HCEC 1CT (cell line): ENCODE measurements at places on chromosomes 12 and 14.
A peak's percentile ranks its signal among the peaks of the same experiment; 100 is the strongest.

- peak; percentile 99 for DNase-seq
Measured at GRCh38 chr12:51371295-51371953, 19.8 kb downstream of the GALNT6 start.

DNA sequence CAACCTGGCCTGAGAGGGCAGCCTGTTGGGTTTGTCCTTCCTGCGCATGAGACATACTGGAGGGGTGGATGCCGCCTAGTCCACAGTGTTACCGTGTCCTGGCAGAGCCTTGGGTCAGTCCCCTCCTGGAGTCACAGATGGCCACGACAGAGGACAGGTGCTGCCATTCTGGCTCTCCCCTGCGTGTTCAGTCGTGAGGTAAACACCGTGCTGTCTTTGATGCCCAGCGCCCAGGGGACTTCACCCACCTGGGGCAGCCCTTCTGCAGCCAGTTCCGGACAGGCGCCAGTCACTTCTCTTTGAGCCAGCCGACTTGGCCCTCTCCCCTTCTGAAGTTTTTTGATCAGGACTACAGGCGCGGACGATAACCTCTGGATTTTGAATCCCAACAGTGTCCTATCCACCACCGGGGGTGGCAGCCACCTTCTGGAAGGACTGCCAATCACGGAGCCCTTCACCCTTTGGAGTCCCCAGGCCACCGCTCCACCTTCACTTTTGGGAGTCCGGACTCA lies 933.0 kb downstream of the DIO2 start:
- no peak for DNase-seq

DNA sequence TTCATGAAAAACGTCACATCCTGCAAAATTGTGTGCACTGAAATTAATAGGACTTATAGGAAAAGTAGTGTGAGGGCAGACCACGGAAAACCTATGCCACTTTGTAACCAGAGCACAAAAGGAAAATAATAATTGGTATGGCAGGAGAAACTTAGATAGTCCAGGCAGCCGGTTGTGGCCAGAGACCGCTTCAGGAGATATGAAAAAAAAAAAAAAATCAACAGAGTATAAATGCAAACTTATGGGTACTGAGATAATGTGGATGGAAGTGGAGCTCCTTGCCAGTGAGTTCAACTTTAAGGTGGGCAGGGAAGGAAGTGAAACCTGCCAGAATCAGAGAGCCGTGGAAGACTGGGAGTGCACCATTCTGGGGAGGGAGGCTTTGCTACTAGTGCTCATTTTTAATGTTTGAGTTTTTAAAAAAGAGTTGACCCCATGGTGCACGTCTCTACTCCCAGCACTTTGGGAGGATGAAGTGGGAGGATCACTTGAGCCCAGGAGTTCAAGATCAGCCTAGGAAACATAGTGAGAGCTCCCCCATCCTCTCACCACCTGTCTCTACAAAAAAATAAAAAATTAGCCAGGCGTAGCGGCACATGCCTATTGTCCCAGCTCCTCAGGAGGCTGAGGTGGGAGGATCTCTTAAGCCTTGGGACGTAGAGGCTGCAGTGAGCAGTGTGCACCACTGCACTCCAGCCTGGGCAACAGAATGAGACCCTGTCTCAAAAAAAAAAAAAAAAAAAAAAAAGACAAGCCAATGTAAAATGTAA lies 34.3 kb upstream of the METAP2 start:
- DNase-seq, result no peak

DNA sequence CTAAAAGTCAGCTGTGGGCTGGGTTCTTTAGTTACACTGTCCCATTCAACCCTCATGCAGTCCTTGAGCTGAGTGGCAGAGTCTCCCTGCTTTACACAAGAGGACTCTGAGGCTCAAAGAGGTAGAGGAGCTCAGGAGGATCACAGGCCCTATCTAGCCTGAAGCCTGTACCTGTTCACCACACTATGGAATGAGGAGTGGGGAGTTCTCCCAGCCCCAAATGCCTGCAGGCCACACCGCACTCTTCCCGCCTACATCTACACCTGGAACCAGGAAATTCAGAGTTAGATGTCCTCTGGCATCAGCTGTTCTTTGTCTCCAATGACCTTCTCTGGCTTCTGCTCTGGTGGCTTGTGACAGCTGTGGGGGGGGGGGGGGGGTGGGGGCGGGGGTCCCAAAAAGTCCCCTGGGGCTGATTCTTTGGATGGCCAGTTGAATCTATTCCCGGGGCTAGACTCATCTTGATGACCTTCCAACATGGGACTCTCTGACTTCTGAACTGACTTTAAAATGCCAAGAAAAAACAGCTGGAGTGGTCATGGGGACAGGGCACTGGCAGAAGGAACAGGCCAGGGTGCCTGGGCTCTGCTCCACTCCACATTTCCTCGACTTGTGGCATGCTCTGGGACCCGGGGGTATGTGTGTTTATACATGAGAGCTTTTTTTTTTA lies 30.6 kb downstream of the RIN3 start:
- DNase-seq, result no peak

DNA sequence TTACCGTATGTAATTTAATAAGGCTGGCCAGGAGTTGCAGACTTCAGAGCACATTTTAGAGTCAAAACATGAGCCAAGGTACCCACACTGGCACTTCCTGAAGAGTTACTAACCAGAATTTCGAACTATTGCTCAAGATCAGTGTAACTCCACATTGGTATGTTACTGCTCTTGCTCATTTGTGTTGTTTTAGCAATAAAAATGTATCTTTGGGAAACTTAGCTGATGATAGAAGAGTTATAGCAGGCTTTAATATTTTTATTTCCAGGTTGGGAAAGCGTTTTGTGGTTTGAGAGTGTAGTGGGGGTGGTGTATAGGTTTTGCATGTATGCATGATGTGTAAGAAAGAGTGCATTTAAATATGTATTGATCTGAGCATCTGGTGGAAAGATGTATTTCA lies 96.6 kb downstream of the SCN8A start:
- DNase-seq, result peak; percentile 76

DNA sequence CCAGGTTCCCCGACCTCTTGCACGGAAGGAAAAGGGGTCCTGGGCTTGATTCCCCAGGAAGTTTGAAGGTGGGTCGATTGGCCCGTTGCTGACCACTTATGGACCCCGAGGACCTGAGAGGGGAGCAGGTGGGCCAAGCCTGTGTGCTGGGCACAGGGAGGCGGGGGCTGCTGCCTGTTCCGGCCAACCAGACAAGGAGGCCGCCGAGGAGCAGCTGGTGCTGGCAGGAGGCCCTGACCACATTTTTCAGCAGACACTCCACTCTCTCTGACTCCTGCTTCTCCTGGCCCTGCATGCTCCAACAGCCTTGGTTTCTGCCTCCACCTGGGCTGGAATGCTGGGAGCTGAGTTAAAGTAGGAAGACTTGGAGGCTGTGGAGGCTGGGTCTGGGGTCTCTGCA lies 42.8 kb downstream of the NOS1 start:
- DNase-seq, result no peak

DNA sequence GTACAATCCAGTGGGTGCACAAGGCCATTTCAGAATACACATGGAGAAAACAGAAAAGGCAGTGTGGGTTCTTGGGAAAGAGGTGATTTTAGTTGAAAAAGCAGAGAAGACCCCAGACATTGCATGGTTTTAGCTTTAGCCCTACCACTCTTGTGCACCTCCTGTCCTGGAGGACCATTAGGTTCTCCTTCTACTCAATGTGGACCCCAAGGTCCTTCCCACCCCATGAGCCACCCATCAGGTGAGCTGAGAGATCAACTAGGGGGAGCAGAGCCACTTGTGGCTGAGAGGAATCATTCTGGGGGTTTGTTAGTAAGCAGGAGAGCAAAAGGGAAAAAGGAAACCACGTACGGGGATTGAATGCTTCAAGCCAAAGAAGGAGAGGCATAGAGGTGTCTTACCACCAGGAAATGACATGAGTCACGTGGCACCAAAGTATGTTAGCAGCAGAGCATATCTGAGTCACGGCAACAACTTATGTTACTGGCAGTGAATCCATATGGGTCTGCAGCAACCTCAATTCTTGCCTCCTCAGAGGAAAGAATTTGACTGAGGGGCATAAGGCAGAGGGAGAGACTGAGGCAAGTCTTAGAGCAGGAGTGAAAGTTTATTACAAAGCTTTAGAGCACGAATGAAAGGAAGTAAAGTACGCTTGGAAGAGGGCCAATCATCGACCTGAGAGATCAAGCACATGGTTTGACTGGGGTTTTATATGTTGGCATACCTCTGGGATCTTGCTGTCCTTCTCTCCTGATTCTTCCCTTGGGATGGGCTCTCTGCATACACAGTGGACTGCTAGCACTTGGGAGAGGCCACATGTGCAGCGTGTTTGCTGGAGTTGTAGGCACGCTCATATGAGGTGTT lies 73.9 kb downstream of the HSD17B6 start:
- peak; percentile 78 for DNase-seq

GRCh38 chr12:40001406-40001805 lies 104.5 kb downstream of the SLC2A13 start:
- no peak for DNase-seq

- no peak for DNase-seq
Measured at GRCh38 chr14:40362856-40363255, 930.6 kb upstream of the FBXO33 start.

- DNase-seq, result no peak
Measured at GRCh38 chr12:114809097-114809496, 125.1 kb upstream of the TBX3 start.

DNA sequence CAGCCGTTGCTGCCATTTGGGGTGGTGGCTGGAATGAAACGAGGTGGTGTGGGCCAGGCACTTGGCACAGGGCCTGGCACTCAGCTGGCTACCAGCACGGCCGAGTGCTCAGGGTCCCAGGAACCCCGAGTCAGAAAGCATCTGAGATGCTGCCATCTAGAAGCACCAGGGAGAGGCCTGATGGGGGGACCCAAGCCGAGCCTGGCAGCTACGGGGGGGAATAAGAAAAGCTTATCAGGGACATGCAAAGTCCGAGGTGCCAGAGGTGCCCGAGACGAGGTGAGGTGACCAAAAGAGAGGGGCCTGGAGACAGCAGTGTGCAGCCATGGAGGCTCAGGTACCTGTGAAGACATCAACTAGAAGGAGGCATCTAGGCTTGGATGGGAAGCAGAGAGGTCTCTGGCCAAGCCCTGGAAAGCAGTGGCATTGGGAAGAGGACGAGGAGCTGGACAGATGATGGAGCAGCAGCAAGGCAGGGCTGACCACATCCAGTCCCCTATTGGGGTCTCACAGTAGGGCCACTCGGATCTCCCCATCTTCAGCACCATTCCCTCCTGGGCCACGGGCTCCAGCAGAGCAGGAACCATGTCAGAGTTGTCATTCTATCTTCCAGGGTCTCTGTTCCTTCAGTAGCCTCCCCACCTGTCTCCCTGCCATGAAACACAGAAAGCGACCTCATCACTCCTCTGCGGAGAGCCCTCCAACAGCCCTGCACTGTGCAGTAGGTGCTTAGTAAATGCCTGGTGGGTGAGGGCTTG lies 59.3 kb upstream of the DIO3 start:
- no peak for DNase-seq

DNA sequence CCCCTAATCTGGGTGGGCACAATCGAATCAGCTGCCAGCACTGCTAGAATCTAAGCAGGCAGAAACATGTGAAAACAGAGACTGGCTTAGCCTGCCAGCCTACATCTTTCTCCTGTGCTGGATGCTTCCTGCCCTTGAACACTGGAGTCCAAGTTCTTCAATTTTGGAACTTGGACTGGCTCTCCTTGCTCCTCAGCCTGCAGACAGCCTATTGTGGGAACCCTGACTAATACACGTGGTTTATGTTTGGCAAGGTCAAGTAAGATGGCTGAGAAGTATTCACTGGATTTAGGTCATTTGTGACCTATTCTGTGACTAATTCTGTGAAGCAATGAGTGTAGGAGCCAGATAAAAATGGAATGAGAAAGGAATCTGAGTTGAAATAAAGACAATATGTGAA lies 11.0 kb downstream of the GPR135 start:
- DNase-seq, result peak; percentile 94

GRCh38 chr14:95420060-95420459 lies 96.4 kb downstream of the SYNE3 start:
- no peak for DNase-seq

GRCh38 chr14:99524091-99524661 lies 43.0 kb downstream of the CCNK start:
- no peak for DNase-seq

DNA sequence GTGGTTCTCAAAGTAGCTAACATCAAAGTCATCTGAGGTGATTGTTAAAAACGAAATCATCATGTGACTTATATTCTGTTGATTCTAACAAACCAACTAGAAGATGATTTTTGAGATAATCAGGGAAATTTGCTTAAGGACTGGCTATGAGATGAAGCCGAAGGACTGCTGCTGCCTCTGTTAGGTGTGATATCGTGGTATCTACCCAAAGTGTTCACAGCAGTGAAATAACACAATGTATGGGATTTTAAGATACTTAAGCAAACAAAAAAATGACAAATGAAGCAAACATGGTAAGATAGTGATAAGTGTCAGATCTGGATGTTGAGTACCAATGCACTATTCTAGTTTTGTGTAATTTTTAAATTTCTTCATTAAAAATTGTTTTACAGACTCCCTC lies 59.1 kb downstream of the GXYLT1 start:
- no peak for DNase-seq

DNA sequence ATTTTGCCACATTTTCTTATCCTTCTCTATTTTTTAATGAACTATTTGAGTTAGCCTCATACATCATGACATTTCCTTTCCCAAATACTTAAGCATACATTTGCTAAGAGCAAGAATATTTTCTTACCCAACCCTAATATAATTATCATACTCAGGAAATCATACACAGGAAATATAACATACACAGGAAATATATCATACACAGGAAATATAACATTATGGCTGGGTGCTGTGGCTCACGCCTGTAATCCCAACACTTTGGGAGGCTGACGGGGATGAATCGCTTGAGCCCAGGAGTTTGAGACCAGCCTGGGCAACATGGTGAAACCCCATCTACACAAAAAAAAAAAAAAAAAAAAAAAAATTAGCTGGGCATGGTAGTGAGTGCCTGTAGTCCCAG lies 4.9 kb downstream of the NCKAP1L start:
- DNase-seq, result peak; percentile 23

GRCh38 chr14:64688811-64689281 lies 15.4 kb upstream of the PLEKHG3 start:
- DNase-seq, result no peak

GRCh38 chr12:72035625-72036024 lies 97.0 kb downstream of the TPH2 start:
- no peak for DNase-seq

DNA sequence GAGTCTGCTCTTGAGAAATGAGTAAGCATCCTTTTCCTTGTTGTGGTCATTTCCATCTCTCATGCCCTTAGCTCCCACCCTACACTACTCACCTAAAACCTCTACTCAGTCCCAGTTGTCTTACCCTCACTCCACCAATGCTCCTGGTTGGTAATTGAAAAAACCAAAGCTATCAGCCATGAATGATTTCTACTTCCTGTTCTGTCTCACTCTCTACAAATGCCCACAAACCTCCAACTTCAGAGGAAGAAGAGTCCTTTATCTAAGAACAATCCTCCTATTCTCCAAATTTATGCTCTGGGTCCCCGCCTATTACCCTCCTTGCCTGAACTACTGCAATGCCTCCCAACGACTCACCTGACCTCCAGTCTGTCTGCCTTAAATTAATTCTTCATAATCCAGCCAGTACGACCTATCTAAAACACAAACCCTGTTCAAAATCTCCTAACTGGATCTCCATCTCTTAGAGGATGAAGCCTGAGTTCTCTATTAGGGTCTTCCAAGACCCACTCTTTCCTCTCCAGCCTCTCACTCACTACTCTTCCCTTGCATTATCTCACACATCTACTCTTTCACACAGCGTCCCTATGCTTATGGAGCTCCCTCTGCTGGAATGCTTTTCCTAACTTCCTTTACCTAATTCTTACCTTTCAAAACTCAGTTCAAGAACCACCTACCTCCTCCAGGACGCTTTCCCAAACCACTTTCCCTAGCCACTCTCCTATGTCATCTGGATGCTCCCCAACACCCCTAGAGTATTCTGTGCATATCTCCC lies 2.2 kb downstream of the DHRS1 start:
- DNase-seq, result peak; percentile 28

GRCh38 chr12:132516095-132517012 lies 26.4 kb downstream of the FBRSL1 start:
- DNase-seq, result no peak
